ENCODE measurements at places on chromosomes 12 and 14.

- no peak for DNase-seq
These were observed 35.7 kb upstream of the ACTN1 start for GRCh38 chr14:69014829-69015259.

DNA sequence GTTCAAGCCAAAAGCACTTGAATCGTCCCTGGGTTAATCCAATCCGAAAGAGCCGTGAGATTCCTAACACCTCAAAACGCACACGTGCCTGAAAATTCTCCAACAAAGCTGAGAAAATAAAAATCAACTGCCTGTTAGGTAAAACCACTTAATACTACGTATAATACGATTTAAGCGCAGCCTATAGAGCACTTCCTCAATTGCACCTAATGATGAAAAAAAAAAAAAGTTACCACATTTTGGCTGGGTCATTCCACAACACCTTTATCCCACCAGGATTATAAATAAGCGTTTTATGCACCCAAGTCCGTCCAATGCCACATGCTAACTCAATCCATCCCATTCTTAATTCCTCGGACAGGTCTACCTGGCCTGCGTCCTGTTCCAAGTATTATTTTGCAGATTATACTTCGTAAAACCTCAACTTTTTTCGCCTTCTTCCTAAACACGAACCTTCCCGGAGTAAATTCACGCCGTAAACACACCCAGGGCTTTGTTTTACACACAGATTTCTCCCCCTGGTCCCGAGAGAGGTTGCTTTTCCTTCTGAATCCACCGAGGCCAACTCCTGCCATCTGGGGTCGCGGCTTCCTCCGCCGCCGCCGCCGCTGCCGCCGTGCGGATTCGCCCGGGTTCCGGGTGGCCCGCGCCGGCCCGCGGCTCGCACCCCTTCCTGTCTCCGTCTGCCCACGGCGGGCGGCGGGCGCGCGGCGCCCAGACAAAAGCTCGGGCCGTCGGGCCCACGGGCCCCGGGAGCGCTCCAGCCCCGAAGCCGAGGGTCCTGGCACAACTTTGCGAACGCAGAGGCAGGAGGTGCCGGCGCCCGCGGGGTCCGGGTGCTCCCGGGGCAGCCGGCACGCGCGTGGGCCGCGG is 66.2 kb downstream of the RNF34 start:
- no peak for DNase-seq

DNA sequence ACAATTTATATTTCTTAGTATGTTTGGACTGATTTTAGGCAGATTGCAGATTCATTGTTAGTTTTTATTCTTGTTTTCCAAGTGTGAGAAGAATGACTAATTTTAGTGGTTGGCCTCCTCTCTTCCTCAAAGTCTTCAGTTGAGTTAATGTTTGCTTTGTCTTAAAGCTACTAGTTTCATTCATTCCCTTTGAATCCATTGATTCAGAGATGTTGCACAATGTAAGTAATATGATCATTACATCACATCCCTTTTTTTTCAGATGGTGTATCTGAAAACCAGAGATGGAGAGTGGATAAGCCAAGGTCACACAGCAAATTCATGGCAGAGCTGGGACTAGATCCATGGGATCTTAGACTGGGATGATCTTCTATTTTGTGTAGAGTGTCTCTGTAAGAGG is 577.5 kb downstream of the BCL11B start:
- DNase-seq: no peak

- no peak for DNase-seq
These were observed 55.2 kb upstream of the GNPNAT1 start for GRCh38 chr14:52846591-52846990.

DNA sequence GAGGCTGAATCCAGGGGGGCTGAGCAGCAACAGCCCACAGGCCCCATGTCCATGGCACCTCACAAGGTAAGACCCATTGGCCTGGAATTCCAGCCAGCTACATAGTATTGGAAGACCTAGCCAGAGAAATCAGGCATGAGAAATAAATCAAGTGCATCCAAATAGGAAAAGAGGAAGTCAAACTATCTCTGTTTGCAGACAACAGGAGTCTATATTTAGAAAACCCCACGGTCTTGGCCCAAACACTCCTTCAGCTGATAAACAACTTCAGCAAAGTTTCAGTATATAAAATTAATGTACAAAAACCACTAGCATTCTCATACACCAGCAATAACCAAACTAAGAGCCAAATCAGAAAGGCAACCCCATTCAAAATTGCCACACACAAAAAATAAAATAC is 16.9 kb downstream of the PDE6H start:
- DNase-seq: no peak

DNA sequence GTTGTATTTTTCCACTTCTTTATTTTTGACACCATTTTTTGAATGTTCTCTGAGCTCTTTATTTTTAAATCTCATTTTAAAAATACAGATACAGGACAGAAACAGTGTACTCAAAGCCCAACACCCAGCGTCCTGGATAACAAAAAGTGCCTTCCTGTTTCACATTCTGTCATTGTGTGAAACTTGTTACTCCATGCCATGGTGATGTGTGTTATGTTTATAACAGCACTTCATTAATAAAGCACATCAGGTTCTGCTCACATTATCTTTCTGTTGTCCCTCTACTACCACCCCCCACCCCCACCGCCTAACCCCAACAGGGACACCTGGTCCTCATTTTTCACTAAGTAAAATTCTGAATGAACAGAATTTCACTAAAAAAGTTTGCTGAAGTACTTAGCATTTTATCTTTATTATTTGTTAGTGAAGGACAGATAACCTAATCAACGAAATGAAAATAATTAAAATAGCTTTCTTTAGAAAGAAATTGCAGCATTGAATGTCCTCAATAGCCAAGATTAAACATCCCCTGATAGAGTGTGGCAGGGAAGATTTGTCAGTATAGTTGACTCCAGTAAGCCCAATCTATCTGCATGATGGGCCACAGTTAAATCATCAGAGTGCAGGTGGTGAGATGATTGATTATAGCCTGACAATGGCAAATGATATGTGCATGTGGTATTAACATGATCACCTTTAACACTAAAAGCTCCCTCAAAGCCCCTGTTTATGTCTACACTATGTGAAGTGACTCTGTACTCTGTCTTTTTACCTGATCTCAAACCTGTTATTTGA is 153.9 kb downstream of the ACSS3 start:
- no peak for DNase-seq

GRCh38 chr14:104235686-104236085 is 97.3 kb downstream of the KIF26A start:
- DNase-seq: no peak

DNA sequence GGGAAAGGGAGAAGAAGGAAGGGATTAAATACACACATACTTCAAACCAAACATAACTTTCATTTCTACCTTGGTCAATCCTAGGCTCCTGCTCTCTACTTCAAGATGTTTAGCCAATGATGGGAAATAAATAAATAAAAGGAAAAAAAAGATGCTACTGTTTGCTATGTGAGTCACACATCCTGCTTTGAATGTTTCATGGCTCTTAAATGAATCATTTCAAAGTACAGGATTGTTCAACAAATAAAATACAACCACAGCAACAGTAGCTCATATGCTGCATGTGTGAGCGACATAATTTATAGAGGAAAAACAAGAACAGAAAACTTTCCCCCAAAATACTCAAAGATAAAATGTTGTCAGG is 54.3 kb upstream of the NPFF start:
- no peak for DNase-seq

DNA sequence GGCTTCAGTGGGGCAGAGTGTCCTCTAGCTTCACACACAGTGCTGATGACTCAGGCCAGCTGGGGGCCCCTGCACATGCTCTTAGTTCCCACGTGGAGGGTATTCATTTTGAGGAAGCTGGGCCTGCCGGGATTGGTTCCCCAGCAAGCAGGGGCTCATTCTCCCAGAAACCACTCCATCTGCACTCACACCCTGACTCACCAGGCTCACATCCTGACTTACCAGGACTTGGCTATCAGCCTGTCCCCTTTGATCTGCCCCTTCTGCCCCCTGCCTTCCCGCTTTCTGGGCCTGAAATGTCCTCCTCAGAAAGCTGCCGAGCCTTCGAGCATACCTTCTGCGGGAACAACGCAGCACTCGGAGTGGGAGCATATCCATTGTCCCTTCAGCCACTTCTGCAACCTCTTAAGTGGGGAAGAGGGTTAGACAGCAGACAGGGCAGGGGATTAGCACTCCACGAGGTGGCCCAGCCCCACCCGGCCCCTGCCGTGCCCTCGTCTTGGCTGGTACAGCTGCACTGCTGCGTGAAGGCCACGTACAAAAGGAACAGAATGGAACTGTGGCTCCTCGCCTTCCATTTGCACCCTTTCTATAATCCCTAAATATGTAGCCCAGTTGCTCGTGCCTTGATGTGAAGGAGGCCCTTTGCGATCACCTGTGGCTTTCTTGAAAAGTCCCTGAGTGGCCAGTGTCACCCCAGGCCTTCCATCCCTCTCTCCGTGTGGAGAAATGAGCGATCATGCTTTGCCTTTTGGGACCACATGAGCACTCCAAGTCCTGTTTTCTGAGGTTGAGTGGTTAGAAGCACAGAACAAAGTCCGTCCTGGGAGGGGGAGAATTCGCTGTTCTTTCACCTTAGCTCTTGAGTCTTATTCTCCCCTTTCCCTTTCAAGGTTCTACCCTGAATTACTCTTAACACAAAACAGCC is 26.1 kb downstream of the TPCN1 start:
- DNase-seq: no peak

DNA sequence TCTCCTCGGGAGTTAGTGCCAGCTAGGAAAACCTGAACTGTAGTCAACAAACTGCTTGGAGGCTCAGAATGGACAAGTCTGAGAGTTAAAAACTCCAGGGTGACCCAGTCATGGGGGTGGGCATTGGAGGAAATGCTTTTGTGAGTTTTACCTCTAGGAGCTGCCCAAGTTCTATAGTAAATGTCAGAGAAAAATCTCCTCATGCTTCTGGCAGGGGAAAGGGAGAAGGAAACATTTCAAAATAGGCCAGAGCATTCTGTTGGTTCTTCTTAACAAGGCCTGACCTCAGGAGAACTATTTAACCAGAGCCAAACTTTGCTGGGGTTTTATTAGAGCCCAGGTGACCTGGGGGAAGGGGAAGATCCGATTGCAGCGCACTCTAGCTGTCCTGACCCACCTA is 12.3 kb downstream of the NINJ2 start:
- no peak for DNase-seq

DNA sequence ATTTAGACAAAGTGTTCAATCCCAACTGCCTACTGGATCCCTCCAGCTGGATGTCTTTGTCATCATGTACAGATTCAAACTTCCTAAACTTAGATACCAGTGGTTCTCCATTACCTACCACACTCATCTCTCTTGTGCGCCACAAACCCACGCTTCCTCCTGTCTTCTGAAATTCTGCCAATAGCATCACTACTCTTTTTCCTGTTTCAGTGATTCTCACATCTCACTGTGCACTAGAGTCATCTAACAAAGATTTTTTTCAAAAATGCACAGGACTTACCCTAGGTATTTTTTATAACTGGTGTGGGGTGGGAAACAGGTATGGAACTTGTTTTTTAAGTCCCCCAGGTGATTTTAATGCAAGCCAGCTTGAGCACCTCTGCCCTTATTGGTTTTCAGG is 5.9 kb downstream of the PSMB5 start:
- DNase-seq: no peak

- no peak for DNase-seq
These were observed 74.7 kb downstream of the DIO3 start for GRCh38 chr14:101635749-101636560.

DNA sequence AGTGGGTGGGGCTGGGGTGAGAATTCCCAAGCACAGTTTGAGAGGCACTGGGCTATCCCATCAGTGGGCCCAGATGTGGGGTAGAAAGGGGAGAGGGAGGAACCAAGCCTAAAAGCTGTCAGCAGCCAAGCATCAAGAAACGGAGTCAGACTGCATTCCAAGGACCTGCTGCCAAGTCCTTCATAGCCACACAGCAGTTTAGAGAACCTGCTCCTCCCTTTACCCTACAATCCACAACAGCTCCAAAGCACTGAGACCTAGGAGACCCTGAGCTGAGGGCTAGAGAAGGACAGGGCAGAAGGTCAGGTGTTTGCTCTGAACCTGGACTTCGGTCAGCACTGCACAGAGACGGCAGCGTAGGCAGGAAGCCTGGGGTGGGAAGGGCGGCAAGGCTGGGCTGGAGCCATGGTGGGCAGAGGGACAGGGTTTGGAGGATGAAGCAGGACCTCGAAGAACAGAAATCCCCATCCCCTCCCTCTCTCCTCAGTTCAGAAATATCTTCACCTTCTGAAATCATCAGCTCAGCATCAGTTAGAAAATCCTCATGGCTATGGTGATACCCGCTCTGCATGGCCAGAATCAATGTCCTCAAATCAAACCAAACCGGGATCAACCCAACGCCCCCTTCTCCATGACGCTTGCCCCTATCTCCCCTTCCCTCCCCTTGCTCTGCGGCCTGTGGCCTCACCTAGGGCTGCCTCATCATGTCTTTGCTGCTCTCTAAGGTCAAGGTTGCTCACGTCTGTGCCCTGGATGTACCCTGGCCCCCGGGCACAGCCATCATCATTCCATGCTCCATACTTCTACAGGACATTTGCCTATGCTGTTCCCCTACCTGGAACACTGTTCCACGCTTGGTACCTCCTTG is 12.9 kb upstream of the SERPINA4 start:
- peak; percentile 40 for DNase-seq

DNA sequence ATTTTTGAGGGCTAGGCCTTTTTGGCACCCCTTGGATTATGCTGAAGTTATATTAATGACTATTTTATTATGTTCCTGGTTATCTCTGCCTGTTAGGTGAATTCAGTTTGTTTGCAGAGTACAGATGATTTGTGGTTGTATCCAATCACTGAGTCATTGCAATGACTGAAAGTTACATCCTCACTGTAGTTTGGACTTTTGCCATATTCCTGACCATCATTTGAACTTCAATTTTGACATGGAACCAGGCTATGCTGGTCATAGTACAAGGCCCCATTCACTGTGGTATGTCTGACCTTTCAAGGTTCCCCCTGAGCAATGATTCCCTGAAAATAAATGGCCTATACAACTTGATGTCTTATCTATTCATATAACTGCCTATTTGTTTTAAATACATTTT is 621.0 kb downstream of the CCER1 start:
- no peak for DNase-seq

DNA sequence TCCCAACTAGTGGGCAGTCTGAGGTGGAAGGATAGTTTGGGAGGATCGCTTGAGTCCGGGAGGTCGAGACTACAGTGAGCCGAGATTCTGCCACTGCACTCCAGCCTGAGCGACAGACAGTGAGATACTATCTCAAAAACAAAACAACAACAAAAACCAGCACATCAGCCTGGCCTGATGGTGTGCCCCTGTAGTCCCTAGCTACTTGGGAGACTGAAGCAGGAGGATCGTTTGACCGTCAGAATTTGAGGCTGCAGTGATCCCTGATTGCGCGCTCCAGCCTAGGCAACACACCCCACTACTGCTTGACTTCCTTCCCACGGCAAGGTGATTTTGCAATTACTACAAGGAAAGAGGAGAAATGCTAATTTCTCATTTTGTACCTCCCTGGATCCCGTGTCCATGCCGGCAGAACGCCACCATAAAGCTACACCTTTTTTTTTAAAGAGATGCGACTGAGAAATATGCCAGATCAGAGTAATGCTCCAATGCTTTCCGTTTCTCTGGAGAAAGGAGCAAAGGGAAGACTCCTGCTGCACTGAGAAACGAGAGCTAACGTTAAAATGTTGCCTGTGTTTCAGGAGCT is 672 bp upstream of the SCFD1 start:
- no peak for DNase-seq

GRCh38 chr14:89543425-89543790 is 126.4 kb upstream of the FOXN3 start:
- no peak for DNase-seq
